ENCODE measurements at places on chromosomes 3 and 15.

DNA sequence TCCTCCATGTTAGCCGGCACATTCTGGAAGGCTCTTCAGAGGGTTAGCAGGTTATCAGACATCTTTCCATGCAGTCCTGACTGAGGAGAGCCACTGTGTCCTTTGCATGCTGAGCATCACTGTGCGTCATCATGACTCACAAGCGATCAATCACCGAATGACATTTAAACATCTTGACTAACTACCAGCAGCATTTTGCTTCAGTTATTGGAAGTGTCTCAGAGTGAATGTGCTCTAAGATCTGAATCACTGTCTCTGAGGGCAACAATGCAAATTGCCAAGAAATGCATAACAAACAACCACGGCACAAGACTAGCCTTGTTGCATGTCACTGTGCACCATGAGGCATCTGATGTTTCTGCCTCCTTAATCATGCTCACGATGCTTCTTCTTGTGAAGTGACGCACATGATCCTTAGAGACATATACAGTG, 18.3 kb upstream of the ATP8B4 start:
- DNase-seq = no peak

- no peak for DNase-seq
Observed at GRCh38 chr3:51712511-51712931, 5.7 kb downstream of the GRM2 start.

GRCh38 chr15:71472566-71472965, 337.8 kb upstream of the NR2E3 start:
- DNase-seq = no peak

DNA sequence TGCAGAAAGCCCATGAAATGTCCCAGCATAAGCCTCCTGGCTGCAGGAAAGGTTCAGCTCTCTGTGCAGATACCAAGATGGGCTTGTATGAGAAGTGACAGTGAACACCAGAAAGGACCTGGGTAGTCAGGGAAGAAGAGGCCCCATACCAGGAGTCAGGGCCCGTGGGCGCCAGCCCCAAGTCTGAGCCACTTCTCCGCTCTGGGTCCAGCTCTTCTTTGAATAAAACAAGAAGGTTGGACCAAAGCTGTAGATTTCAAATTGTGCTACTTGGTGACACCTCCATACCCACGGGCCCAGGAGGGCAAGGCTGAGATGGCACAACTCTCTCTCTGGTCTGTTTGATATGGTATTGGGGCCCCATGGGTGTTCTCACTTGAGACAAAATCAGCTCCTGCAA, 261.5 kb downstream of the UACA start:
- DNase-seq = no peak

DNA sequence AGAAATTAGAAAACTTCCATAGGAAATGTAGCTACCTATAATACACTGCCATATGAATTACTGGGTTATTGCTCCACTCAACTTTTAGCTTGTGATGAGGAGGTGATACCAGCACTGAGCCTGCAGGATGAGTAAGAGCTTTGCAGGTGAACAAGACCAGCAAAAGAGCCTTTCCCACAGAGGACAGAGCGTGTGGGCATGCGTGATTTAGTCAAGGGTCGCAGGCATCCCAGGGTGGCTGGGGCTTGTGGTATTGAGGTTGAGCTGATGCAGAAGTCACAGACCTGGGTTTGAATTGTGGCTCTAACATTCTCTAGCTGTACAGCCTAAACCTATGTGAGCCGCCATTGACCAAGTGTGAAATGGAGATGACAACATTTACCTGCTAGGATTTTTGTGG, 5.6 kb downstream of the NRROS start:
- DNase-seq = no peak

DNA sequence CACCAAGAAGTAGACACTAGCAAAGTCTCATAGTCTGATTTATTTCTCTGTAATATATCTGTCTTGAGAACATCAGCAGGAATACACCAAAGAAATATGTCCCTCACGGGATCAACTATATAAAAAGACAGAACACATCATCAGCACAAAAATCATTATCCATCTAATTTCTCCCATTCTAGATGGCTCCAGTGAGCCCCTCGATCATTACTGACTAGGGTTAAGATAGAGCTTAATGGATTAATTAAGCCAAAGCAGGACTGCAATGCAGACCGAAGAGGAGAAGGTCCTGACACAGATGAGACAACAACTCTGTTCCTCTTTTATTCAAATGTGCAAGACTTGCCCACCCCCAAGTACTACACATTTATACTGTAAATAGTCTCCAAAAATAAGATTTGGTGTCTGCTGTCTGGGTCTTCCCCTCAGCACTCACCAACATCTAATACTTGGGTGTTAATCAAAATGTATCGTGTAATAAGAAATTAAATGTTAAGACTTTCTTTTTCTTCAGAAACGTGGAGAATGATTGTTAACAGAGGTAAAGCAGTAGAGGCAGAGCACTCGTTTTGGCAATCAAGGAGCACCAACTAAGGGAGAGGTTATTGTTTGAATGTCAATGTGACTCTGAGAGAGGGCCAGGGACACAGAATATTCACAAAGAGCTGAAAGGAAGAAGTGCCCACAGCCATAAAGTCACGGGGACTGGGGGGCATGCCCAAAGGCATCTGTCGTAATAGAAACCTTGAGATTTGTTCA, 133.6 kb downstream of the TIGIT start:
- no peak for DNase-seq

DNA sequence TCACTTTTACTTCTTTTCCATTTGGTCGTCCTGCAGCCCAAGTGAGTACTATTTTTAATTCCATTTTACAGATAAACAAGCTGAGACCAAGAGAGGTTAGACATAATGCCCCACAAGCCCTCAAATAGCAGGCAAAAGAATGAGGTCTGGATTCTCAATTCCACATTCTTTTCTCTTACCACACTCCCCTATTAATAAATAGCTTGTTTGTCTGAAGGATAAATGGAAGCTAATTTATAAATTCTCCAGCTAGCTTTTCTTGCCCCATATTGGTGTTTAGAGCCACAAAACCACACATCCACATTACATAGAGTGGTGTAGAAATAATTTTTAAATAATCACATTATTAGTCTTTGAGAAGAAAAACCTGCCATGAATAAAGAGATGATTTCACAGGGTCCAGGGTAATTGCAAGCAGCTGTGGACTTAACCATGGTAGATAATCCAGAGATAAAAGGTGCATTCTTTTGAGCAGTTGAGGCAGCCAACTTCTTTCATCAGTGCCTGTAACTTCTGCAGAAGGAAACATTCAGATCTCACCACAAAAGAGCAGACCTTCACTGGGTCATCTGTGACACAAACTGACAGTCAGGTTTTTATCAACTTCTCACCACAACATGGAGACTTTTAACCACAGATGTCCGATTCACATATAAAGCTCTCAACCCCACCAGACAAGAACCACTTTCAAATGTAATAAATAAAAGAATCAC, 313.4 kb upstream of the STT3B start:
- DNase-seq = no peak

- no peak for DNase-seq
Observed at GRCh38 chr3:187020376-187020775, 90.0 kb downstream of the ST6GAL1 start.

DNA sequence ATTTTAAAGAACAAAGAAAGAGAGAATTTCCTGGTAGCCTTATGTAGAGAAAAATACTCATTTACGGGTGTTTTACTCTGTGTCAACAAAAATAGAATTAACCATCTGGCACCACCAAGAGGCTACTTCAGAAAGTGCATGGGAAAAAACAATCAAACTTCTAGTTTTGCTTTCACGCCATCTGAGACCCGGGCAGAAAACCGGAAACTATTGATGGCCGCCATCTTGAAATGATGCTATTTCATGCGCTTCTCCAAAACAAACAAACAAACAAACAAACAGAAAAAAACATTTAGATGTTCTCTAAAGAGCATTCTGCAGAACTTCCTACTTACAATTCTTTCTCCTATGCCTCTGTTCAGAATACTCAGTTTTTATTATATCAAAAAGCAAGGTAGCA, 49.4 kb upstream of the SYNPR start:
- no peak for DNase-seq

DNA sequence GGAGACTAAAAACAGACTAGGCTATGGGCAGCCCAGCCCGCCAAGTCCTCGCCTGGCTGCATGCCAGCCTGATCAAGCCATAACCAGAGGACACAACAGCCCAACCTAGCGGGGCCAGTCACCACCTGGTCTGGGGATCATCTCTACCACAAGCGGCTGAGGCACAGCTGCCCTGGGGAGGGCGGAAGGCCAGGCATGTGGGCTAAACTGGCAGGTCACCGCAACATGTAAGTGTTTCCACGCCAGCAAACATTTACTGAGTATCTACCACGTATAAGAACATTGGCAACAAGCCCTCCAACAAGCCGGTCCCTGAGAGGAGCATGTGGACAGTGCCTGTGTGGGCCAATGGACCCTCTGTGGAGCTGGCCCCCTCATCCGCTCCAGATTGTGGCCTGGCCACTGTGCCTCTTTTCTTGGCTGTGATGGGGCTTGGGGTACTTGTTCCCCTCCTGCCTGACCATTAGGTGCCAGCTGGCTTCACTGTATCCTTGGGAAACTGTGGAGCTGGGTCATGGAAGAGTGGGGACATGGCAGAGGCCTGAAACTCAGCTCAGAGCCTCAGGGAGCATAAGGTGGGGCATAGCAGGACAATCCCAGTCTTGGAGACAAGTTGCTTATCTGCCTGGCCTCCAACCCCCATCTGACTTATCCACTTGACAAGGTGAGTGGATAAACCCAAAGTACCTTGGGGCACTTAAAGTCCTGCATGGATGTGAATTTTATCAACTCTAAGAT, 9.0 kb downstream of the UBXN7 start:
- DNase-seq = no peak

DNA sequence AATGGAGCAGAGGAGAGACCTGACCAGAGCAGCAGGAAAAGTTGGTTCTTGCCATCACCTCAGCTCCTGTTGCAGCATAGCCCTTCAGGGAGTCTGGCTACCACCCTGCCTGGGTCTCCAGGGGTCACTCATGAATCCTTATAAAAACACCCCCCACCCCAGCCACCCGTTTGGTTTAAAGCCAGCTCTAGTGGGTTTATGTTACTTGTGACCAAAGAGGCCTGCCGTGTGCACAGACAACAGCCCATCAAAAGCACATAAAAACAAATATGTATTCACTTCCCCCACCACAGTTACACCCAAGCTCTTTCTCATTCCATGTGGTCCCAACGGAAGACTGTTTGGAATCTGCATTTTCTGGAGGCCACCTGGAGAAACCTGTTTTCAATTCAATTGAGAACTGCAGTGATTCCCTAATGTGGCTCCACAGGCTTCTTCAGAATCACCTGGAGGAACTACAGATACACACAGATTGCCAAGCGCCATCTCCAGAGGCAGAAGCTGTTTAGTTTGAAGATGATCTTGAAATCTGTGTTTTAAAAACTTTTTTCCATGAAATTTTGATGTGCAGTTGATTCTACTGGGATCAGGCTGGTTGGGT, 13.8 kb downstream of the FOXL2 start:
- no peak for DNase-seq

GRCh38 chr3:140251678-140252077, 316.7 kb downstream of the CLSTN2 start:
- DNase-seq = no peak

- no peak for DNase-seq
Observed at GRCh38 chr3:148379763-148380382, 317.8 kb upstream of the AGTR1 start.

DNA sequence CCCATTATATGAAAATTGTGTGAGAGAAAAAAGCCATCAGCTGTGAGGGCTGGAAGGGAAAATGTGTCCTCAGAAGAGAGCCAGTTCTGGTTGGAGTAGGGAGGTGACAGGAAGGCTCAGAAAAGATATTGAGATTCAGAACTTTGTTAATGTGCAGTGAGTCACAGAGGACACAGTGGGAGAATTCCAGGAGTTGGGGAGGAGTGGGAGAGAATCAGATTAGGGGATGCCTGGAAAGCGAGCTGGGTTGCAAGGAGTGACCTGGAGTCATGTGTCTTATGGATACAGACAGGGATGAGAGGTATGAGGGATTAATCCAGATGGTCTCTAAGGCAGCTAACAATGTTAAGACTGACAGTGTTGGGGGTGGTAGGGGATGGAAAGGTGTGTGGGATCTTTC, 67.5 kb downstream of the CHST2 start:
- DNase-seq = no peak

DNA sequence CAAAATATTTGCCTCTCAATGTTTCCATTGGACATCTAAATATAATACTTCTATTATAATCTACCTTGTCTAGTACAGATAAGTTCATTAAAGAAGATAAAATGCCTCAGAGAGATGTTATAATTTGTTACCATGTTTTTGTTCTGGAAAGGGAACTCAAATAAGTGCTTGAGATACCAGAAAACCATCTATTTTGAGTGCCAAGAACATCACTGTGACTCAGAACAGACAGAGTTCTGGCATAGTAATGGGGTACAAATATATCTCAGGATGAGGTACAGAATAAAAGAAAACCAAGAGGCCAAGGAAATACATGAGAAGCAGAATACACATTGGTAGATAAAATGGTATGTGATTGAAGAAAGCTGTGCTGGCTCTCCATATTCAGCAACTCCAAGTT, 58.9 kb downstream of the IMPG2 start:
- no peak for DNase-seq

GRCh38 chr3:72903004-72903403, 15.2 kb downstream of the GXYLT2 start:
- no peak for DNase-seq

DNA sequence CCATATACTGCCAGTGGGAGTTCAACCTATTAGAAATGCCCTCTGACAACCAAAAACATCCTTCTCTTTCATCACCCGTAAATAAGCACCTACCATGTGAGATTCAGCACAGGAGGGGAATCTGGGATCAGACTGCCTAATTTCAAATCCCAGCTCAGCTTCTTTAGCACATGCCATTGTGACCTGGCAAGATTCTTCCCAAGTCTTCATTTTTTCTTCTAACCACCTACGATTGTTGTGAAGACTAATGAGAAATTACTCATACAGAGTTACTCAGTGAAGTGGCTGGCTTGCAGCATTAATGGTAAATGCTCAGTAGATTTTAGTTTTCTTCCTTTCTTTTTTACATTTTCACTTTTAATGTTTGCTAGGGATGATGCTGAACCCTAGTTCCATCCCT, 176.7 kb downstream of the PDZRN3 start:
- no peak for DNase-seq

DNA sequence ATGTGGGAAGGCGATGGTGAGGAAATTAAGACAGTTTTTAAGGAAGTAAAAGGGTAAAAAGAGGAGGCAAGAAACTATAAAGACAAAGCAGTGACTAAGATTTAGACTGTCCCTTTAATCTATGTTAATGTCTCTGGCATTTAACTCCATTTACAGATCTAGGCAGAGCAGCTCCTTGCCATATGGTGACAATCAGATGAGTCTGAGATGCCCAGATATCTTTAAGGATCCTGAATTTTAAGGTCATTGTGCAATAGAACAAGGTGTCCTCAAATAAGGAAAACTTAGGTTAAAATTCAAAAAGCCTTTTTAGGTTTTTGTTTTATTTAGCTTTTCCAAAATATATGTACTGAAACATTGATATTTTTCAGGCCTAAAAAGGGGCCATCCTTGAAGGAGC, 24.1 kb downstream of the RASGRP1 start:
- DNase-seq = no peak

GRCh38 chr3:151445273-151446001, 15.4 kb downstream of the IGSF10 start:
- no peak for DNase-seq
